ENCODE measurements at places on chromosomes 7 and 10.

DNA sequence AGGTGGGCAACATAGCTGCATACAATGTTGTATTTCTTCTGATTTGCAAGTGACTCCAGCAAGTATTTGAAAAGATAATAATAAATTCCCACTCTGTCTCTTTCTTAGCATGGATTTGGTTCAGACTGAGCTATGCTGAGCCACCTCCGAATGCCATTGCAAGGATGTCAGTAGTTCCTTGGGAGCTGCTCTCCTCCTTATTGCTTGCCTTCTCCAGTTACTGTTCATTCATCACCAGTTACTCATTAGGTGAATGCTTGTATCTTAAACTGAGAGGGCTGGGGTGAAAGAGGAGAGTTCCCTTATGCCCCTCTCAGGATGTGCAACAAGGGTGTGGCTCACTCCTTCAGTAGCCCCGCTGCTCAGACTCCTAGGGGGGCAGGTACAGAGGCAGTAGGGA is 78.4 kb upstream of the PRKAR2B start:
- DNase-seq: no peak

- no peak for DNase-seq
Observed at GRCh38 chr7:107854989-107855388, 36.0 kb upstream of the DLD start.

DNA sequence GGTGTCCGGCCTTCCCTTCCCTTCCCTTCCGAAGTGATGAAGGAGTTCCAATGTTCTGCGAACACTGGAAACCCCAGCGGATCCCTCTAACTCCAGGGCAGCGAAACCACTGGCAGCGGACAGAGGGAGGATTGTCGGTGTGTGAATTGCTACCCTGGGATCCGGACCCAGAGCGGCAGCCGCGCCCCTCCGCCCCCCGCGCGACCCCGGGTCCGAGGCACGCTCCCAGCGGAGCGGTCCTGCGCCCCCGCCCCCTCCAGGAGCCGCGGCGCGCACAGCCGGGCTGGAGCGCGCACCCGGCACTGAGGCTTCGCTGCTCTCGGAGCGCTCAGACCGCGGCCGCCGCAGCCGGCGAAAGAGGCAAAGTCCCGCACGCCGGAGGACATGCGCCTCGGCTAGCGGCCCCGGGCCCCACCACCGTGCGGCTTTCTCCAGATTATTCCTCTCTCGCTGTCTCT is at the start of gene PTPRZ1:
TSS of gene PTPRZ1 (plus strand) at position 331 of the 458 bp plus-strand sequence. CDS start 339 bp downstream, outside the sequence.
- DNase-seq: peak; percentile 19

- DNase-seq: no peak
Observed at GRCh38 chr10:4214908-4215307, 429.9 kb upstream of the KLF6 start.

DNA sequence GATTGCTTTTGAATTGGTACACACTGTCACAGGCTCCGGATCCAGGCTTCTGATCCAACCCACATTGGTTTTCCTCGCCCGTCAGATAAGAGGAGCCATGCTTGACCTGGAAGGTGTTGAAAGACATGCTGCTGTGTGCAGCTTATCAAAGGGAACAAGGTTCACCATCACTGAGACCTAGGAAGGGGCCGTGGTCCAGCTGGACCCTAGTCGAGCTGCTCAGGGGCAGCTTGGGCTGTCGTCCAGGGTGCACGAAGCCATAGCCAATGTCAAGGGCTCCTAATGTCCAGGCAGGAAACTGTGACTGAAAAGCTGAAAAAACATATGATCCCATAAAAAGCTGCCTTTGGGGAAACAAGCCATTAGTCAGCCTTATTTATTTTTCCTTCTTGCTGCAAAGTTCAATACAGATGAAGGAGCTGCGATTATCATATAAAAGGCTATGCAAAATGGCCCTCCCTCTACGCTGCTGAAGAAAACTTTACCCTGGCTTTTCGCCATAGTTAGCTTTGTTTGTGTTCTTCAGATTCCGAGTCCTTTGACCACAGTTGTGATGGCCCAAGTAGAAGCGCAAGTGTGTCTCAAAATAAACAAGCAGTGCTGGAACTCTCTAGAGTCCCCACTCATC is 118.0 kb downstream of the CREB5 start:
- no peak for DNase-seq

GRCh38 chr10:67790534-67791408 is 47.2 kb downstream of the DNAJC12 start:
- no peak for DNase-seq

- DNase-seq: no peak
Observed at GRCh38 chr7:106659166-106659962, 1.6 kb downstream of the CCDC71L start.

DNA sequence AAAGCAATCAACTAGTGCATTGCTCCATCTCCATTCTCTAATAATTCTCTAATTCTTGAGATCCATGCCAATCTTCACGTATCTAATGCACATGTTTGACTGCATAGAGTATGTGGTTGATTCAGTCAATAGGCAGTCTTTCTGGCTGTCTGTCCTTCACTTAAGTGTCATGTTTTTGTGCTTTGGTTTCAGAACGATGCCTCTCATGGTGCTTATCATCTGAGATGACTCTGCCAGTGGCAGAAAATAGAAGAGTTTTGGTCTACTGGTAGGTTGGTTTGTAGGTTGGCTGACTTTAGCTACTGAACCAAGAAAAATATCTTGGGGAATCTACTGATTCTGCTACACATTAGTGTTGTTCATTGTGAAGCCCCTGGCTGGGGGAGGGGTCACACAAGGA is 364.2 kb downstream of the SFMBT2 start:
- no peak for DNase-seq

DNA sequence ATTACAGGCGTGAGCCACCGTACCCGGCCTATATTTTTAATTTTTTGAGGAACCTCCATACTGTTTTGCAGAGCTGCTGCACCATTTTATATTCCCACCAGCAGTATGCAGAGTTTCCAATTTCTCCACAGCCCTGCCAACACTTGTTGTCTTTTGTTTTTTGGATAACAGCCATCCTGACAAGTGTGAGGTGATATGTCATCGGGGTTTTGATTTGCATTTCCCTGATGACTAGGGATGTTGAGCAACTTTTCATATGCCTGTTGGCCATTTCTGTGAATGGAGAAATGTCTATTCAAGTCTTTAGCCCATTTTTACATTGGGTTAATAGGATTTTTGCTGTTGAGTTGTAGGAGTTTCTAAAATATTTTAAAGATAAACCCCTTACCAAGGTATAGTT is 22.2 kb downstream of the ENTPD7 start:
- DNase-seq: no peak

GRCh38 chr7:6447581-6448199 is at the start of gene DAGLB:
Gene DAGLB (minus strand): TSS chr7:6447954. CDS start chr7:6447842, 112 bp downstream.
- peak; percentile 85 for DNase-seq

GRCh38 chr10:29140991-29141390 is 147.9 kb upstream of the LYZL1 start:
- no peak for DNase-seq

GRCh38 chr10:61971003-61971325 is 69.5 kb downstream of the ARID5B start:
- DNase-seq: no peak

DNA sequence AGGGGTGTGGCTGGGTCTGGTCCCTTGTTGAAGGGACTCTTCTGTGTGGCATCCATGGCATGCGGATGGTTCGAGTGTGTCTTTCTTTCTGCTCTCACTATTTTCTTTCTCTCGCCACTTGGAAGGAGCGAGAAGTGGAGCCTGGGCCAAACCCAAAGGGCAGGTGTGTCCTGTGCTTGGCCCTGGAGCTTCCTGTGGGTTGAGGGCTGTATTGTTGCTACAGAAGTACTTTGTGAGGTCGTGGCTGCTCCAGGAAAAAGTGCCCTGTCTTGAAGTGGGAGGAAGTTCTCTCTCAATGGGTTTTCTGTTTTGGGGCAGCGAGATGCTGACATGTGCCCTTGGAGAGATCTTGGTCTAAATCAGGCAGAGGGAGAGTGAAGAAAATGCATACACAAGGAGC is 72.0 kb downstream of the DOCK1 start:
- no peak for DNase-seq

DNA sequence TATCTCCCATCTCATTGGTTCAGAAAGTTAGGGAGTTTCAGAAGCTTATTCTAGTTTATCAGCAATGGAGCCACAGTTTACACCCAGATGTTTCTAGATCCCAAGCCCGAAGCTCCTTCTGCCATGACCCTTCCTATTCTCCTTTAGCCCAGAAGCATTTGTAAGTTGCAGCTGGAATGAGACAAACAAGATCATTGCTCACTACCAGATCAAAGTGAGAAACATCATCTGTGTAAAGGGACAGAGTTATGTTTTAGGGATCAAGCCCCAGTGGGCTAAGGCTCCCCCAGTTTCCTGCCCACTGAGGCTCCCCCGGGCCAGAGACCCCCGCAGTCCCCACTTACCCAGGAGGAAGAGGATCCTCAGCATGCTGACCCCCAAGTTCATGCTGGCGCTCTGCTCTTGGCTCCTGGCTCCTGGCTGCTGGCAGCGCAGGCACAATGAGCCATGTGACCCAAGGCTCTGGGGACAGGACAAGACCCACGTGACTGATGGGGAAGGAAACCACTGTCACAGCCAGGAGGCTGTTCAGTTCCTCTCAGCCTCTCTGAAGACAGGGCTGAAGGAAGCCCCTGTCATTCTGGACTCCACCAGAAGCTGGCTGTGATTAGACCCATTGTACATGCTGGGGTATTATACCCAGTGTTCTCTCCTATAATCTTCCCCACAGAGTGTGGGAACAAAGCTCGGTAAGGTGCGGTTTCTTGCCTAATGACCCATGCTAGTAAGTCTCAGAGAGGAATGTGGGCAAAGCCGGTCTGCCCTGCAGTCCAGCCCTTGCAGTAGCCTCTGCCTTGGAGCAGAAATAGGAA is at the start of gene TMEM273:
TSS of gene TMEM273 (minus strand) at position 442 of the 812 bp plus-strand sequence. CDS start at position 387, 55 bp downstream.
- peak; percentile 74 for DNase-seq

GRCh38 chr10:20040012-20040411 is 223.8 kb downstream of the PLXDC2 start:
- no peak for DNase-seq

DNA sequence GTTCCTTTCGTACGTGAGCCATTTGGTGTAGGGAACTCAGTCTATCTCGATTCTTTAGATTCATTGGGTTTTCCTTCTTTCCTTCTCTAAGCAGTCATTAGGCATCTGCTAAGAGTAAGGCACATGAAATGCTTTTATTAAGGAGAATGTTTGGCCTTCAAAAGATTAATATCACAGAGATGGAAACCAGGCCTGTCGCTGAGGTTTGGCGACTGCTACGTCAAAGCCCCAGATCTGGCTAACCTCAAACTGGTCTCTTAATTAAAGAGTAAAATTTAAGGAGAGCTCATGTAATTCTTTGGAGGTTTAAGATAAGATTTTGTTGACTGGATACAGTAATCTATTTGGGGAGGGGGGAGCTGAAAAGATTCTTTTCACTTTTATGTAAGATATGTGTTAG is 189.8 kb downstream of the JCAD start:
- DNase-seq: no peak

DNA sequence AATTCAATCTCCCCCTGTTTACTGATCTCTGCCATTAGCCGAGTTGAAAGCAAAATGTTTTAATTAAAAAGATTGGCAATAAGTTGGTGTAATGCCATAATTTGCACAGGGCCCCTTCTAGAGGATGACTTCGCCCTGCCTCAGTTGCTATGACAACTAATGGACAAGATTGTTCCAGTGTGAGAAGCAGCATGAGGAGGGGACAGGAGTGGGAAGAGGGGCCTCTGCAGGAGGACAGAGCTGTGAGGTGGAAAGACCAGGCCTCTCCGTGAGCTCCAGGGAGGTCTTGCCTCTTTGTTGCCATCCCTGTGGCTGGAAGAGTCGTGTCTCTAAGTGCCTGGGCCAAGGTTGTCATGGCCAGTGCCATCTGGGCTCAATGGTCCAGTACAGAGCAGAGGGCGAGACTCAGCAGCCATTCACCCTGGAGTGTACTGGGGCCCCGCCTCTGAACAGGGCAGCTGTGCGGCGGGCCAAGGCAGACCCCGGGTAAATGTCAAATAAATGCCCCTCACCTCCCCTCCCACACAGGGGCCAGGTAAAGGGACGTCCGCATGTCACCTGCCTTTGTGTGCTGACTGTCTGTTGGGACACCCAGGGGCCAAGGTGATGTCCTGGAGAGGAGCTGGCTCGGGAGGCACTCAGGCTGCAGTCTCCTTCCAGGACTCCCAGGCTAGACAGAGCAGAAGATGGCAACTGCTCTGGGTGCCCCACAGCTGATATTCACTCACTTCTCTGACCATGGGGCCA is 97.0 kb upstream of the RET start:
- DNase-seq: peak; percentile 8

DNA sequence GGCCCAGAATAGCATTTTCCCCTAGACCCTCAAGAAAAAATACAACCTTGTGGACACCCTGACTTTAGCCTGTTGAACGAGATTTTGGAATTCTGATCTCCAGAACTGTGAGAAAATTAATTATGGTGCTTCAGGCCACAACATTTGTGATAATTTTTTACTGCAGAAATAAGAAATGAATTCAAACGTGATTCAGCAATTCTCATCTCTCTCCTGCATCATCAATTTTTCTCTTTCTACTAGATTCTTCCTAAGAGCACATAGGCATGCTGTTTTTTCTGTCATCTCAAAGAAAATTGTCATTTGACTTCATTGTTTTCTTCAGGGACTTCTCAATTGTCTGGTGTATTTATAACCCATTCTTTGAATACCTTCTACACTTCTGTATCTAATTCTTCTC is 8.9 kb upstream of the AKR1C2 start:
- DNase-seq: no peak

DNA sequence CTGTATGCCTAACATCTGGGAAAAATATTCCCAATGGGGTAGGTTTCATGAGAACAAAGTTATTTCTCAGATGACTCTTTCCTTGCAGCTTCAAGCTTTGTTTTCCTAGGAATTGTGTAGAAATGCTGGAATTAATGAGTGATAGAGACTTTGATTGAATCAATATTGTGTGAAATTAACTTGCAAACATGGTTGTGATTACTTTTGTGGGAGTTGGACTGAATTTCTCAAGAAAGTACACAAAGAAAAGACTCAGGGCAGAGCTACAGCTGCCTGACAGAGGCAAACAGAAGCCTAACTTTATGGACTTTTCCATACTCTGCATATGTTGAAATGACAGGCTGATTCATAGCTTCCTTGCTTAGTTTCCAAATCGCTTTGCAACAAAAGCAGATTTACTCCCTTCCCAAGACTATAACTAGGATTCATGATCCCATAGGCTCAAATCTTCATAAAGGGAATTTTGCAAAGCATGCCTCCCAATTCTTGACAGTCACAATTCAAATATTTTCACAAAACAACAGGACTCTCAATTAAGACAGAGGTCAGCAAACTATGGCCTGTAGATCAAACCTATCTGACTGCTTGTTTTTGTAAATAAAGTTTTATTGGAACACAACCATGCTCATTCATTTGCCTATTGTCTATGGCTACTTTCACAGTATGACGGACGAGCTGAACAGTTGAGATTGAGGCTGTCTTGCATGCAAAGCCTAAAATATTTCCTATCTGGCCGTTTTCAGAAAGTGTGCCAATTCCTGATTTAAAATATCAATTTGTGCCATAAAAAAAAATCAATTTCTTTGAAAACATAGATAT is 27.6 kb downstream of the NRP1 start:
- DNase-seq: no peak

DNA sequence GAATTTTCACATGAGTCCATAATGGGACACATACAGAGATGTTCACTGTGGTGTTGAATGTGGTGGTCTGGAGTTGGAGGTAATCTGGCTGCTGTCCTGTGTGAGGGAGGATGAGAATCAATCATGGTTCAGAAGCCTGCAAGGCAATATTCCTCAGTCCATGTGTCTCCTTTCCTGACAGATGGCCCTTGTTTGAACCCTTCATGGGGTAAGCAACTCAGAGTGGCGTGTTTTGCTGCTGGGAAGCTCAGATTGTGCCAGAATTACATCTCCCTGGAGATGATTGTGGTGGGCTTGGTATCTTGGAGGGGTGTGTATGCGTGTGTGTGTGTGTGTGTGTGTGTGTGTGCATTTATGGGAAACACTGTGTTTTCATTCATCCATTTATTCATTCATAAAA is 44.5 kb upstream of the COMTD1 start:
- DNase-seq: no peak
